ENCODE measurements at places on chromosomes 11 and 22. TPM values are rescaled to one million over a fixed set of nuclear protein-coding genes. Genes with fewer than 3 reads are reported as not detected.

The SLN gene
- total RNA-seq, result not detected

The CWF19L2 gene
- total RNA-seq, result 17.6 TPM

- no peak for DNase-seq
These were observed 9.5 kb upstream of the RIC3 start for GRCh38 chr11:8178297-8178696.

DNA sequence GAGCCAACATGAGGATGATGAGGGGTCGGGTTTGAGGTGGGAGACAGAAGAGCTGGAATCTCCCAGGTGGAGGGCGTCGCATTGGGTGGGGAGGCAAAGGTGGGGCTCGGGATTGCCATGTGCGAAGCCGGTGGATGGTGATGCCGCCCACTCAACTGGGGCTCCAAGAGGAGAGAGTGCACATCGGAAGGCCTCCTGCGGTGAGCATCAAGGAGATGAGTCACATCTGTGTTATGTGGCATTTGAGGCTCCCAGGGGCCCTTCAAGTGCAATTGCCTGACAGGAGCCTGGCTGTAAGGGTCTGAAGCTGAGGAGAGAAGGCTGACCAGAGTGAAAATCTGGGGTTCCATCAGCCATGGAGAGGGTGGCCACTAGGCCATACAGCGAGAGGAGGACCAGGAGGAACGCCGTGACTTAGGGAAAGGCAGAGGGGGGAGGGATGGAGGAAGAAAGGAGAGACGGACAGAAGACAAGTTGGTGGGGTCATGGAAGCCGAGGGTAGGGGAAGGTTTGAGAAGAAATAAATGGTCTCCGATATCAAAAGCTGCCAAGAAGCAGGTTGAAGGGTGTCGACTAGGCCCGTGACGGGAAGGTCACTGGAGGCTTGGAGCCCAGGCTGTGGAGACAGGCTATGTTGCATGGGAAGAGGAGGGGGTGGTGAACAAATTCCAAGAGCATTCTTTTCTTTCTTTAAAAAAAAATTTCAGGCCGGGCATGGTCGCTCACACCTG lies 21.3 kb downstream of the RASD2 start:
- DNase-seq, result no peak

Data from activated CD4-positive, alpha-beta T cell treated with anti-CD3 and anti-CD28 coated beads, Interleukin-2, amount 10 ng/mL, durations not matched to agents 24 days and 14 days (primary cell).